ENCODE measurements at places on chromosomes 1 and 21. TPM values are rescaled to one million over a fixed set of nuclear protein-coding genes. Genes with fewer than 3 reads are reported as not detected.

C1orf116 gene
- not detected for total RNA-seq

GORAB gene
- total RNA-seq, result 11.3 TPM

S100A7A gene
- total RNA-seq, result not detected

SIK1 gene
- not detected for total RNA-seq

DNA sequence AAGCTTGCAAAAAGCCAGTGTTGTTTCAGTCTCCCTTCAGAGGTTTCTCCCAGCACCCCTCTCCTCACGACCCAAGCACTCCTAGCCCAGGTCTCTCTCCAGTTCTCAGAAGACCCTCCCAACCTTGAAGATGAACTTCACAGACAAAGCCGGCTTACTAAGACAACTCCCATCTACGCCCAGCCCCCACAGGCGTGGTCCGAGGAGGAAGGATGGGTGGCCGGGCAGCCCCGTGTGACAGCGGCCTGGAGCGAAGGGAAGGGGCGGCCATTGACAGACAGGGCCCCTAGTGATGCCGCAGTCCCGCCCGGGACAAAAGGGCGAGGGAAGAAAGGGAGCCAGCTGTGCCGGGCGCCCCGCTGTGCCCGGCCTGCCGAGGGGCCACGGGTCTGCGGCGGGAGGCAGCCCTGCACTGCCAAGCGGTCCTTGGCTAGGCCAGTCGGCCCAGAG lies 6.9 kb downstream of the PAX7 start:
- DNase-seq, result no peak

GRCh38 chr1:49200738-49201137 lies 424.0 kb upstream of the BEND5 start:
- DNase-seq, result no peak

- DNase-seq, result no peak
These were observed 243.0 kb upstream of the RUNX1 start for GRCh38 chr21:35291973-35292627.

DNA sequence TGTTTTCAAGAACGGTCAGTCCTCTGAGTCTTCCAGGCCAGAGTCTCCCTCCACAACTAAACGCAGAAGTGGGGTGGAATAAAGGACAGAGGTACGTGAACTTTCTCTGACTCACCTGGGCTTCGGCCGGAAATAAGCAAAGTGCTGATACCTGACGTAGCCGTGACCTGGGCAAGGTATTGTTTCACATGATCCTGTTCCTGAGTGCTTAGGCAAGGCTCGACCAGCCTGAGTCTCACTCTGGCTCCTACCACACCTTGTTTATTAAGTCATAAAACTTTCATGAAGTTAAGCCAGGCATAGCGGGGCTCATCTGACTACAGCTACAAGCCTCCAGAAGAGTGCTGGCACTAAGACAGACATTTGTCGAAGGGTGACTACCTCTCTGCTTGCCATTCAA lies 327.5 kb downstream of the SETD4 start:
- DNase-seq, result no peak

GRCh38 chr1:223022641-223023473 lies 120.2 kb downstream of the TLR5 start:
- no peak for DNase-seq

GRCh38 chr1:156577550-156577949 lies 2.0 kb upstream of the TTC24 start:
- DNase-seq, result no peak

- no peak for DNase-seq
These were observed 66.7 kb upstream of the GJB5 start for GRCh38 chr1:34688006-34688741.

- DNase-seq, result peak; percentile 43
These were observed 60.2 kb upstream of the PDE9A start for GRCh38 chr21:42593007-42593814.

GRCh38 chr1:202198366-202198724 lies 4.7 kb downstream of the LGR6 start:
- DNase-seq, result no peak

DNA sequence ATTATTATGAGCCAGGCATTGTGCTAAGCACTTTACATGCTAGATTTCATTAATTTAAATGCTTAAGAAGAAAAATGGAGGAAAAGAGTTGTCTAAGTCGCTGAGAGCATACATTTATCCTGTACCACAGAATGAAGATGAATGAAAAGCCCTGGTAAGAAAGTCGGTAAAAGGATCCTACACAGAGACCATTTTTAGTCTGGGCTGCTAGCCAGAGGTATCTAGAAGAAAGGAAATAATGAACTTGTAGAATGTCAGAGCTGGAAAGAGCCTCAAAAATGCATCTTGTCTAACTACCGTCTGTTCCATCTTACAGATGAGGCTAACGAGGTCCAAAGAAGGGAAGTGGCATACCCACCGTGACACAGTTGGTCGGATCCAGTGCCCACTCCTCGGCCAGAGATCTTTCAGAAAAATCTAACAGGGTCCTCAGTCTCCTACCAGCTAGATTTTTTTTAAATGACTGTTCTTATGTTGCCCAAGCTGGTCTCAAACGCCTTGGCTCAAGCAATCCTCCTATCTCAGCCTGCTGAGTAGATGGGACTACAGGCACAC lies 12.2 kb upstream of the TNR start:
- DNase-seq, result no peak

DNA sequence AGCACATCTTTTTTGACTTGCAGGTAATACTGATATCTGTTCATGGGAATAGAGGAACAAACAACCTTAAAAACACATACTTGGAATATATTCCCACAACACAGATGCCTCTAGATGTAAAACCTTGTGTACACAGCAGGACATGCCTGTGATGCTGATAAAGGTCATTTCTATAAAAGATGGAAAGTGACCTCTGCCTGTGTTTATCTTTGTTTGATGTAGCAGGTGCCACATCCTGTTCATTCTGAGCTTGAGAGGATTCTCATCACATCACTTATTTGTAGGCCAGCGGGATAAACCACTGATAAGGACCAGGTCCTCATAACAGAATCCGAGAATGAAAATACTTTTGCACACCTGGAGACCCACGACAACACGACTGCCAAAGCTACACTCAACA lies 133.7 kb downstream of the SMYD2 start:
- no peak for DNase-seq

DNA sequence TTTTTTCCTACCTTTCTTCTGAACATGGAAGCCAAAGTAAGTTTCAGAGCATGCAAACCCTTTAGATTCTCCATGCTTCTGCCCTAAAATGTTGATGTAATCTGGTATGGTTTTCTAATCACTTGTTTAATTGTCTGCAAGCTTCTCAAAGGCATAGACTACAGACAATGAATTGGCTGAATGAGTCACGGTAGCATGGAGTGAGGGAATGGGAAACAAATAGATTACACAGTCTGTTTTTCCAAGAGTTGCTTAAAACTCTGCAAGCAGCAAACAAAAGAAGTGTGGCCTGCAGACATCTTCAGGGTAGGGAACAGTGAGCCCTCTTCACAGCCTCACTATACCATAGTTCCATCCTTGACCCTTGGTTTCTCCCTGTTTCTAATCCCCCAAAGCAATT lies 326.0 kb downstream of the BARHL2 start:
- DNase-seq, result no peak

- peak; percentile 31 for DNase-seq
These were observed 41.0 kb upstream of the JUN start for GRCh38 chr1:58824753-58825389.

GRCh38 chr1:239744851-239745250 lies 346.8 kb upstream of the FMN2 start:
- DNase-seq, result no peak

DNA sequence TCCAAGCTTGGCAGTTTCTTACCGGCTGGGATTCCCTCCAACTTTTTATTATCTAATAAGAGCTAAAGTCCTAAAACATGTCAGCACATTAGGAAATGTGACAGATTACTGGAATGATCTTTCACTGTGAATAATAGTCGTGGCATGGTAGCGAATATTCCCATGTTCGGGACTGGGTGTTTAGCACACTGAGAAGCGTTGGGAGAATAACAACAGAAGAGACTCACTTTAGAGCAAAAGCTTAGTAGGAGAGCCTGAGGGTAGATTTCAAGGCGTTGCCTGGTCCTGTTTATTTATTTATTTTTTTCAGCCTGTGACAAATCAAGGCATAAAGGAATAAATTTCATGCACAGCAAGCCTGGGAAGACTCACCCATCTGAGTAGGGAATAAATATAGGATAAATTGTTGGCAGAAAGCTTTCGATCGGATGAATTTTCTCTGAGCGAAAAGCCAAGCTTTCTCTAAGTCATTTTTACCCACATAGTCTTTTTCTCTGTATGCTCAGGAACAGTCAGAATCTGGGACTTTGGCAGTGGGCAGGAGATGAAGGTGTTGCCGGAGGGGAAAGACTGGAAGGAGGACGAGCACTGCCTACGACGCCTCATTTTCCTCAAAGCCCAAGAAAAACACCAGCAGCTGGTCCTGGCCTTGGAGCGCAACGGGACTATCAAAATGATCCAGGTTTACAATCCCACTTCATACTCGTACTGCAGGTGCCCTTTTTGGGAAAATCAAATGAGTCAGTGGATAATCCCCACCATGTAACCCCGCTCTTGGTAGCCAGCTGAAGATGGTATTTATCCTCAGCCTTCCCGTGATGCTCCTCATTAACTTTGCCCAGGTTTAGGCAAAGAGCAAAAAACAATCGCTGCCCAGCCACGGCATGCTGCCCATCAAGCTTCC lies 97.2 kb downstream of the WDR64 start:
- peak; percentile 18 for DNase-seq

- no peak for DNase-seq
These were observed 257.1 kb downstream of the DYRK1A start for GRCh38 chr21:37623689-37624088.

GRCh38 chr1:1211541-1212441 lies 2.2 kb downstream of the TNFRSF4 start:
- no peak for DNase-seq

DNA sequence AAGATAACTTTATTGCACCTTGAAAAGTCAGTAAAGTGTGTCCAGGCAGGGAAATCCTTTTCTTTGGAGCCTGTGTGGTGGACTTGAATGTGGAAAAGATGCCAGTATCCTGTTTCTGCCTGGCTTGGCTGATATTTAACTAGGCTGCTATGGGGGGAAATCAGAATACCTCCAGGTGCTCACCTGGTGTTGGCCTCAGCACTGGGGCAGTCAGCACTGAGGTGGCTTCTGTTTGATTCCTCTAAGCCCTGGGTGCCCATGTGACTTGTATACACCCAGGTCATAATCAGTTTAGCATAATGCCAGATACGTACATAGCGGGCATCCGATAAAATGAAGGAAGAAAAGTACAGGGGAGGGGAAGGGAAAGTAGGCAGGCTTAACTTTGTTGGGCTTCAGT lies 7.2 kb downstream of the PHGDH start:
- DNase-seq, result no peak

Measured in MG63 (cell line).